ENCODE measurements at places on chromosomes 16 and 17. TPM values are rescaled to one million over a fixed set of nuclear protein-coding genes. Genes with fewer than 3 reads are reported as not detected.

DNA sequence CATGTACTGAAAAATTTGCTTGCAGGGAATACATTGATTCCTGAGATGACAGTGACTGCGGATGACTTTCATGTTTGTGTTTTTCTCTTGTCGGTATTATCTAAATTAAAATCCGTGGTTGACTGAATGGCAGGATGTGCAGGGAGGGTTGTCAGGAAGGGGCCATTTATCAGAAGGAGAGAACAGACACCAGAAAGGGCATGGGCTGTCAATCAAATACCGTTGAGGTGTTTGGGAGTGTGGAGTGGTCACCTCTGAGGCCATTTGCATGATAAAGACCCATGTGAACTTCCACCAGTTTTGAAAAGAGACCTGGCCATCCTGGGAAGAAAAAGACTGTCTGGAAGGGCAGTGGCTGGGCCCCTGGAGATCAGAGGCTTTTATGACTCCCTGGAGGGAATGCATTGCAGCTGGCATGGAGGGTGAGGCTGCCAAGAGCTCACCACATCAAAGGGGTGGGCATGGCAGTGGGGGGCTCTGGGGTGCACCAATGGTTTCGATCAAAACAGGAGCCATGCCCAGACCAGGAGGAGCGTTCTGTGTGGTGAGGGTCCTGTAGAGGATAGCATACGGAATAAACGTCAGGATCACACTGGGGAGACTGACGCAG is 67.1 kb downstream of the CYLD start:
- no peak for DNase-seq

DNA sequence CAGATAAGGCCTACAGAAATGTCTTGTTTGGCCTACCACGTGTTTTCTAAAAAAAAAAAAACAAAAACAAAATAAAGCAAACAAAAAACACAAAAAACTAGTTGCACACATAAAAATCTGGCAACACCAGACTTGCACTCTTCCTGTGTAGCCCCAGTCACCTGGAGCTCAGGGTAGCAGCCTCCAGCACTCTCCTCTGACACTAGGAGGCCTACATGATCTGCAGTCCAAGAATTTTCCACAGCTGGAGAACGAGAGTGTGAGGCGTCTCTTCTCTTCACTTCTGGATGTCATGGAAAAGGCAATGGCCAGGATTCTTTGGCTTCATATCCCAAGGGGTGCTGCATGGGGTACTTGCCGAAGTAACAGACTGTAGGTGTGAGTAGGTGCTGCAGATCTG is 310.2 kb upstream of the SALL1 start:
- DNase-seq = no peak

LRRC37A gene
- 3.3 TPM for total RNA-seq

DNA sequence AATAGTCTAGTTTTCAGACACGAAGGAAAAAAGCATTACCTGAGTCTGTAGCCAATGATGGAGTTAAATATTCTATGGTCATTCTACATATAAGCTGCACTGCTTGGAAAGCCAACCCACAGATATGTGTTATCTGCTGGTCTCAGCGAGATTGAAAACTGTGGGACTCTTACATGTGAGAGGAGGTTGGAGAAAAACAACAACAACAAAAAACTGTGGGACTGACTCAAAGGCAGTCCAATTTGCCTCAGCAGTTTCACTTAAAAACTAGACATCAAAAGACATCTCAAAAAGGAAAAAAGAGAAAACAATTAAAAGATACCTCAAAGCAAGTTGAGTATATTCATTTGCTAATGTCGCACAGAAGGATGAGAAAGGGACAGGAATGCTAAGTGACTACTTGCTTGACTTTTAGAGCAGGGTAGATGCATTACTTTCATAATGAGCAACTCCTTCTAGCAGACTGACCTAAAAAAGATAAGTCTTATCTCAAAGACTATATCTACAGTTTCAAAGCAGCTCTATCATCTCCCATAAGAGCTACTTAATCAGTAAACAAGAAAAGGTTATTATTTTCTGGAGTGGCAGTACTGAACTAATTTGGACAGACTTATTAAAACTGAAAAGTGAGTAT is 35.5 kb upstream of the ITGA2B start:
- no peak for DNase-seq

TSPAN10 gene
- 0.48 TPM for total RNA-seq

DNA sequence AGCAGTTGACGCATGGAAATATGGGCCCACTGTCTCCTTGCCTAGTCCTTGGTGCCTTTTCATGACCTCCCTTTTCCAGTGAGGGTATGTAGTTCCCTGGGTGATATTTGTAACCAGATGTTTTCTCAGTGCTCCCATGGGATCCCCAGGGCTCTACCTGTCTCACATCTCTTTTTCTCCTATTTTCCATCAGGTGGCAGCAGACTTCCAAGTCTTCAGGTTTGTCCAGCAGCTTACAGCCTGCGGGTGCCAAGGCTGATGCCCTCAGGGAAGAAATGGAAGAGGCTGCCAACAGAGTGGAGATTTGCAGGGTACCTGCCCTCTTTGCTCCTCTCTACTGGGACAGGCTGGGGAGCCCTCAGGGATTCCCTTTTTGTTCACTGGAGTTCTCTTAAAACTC is 89.1 kb downstream of the ELAC2 start:
- DNase-seq = peak; percentile 40

DNA sequence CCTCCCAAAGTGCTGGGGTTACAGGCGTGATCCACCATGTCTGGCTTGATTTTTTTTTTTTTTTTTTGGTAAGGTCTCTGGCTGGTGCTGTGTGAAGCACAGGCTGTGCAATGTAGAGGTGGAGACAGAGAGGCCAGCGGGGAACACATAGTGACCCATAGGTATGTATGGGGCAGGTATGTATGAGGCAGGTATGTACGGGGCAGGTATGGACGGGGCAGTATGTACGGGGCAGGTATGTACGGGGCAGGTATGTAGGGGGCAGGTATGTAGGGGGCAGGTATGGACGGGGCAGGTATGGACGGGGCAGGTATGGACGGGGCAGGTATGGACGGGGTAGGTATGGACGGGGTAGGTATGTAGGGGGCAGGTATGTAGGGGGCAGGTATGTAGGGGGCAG is 5.0 kb downstream of the RPL3L start:
- DNase-seq = no peak

DNA sequence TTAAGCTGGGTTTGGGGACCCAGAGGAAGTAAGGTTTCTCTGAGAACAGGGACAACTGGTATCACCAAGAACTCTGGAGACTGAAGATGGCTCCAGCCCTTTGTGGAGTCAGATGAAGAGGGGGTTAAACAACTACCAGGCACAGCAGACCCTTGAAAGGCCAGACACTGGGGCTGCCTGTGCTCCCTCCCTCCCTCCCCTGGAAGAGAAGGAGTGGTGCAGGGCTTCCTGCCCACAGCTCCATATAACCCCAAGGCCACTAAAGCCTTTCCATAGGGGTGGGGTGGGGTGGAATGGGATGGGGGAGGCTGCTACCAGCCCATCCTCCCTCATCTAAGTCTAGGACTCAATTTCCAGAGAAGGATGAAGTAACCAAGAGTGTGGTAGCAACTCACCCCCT is 66.7 kb downstream of the CCDC182 start:
- peak; percentile 58 for DNase-seq

- no peak for DNase-seq
Measured at GRCh38 chr17:32927201-32927723, 691 bp upstream of the TMEM98 start.

DNA sequence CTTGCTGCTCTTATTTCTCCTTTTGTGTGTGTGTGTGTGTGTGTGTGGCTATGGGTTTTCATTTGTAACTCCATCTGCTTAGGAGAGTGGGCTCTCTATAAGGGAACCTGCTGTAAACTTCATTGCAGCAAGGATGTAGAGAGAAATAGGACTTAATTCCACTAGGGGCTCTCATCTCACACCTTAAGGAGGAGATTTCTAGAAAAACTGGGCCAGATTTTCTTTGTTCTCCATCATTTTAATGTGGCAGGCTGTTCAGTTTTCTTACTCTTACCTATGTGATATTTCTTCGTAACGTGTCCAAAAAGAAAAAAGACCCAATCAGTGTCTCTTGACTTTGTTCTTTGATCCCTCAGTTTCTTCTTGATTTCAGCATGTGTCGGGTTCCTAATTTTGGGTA is 4.5 kb upstream of the CASC3 start:
- DNase-seq = no peak

DNA sequence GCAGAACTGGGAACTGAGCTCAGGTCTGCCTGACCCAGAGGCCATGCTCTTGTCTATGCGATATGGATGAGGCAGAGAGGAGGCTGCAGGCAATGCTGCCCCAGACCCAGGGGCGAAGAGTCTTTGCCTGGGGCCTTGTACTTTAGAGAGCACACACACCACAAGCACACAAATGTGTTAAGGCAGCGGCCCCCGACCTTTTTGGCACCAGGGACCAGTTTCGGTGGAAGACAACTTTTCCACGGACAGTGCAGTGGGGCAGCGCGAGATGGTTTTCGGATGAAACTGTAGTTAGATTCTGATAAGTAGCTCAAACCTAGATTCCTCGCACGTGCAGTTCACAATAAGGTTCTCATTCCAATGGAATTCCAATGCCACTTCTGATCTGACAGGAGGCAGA is 6.7 kb downstream of the MT4 start:
- no peak for DNase-seq

DNA sequence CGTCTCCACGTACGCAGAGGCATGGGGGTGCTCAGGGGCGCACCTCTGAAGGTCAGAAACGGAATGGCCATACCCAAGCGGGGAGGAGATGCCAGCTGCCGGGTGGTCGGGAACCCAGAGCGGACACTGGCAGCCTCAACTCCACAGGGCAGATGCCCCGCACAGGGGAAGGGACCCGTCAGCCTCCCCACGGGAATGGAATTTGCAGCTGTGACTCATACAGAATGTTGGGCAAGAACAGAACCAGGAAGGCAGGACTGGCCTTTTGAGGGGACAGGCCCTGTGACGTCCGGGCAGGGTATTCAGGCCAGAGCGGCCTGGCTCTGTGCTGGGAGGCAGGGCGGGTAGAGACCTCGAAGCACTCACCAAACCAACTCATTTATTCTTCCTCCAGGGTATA is 7.5 kb downstream of the TK1 start:
- no peak for DNase-seq

SLC2A4 gene
- 3.8 TPM for total RNA-seq

CCL4L2 gene
- not detected for total RNA-seq

- peak; percentile 39 for DNase-seq
Measured at GRCh38 chr17:17492085-17492484, 4.1 kb downstream of the RASD1 start.

EVI2A gene
- total RNA-seq = not detected

DNA sequence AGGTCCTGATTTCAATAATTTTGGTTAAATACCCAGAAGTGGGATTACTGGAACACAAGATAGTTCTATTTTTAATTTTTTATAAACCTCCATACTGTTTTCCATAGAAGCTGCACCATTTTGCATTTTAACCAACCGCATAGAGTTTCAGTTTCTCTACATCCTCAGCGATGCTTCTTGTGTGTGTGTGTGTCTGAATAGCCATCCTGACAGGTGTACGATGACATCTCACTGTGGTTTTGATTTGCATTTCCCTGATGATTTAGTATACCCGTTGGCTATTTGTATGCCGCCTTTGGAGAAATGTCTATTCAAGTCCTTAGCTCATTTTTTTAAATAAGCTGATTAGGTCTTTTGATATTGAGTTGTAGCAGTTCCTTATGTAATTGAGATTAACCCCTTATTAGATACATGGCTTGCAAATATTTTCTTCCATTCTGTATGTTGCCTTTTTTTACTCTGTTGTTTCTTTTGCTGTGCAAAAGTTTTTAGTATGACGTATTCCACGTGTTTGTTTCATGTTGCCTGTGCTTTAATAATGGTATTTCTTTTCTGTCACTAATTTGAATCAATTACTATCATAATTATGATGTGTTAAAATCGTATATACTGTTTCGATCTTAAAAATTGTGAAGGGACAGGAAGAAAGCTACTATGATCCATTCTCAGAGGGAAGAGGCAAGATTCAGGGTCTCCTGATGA is 227.2 kb upstream of the MON1B start:
- no peak for DNase-seq

DNA sequence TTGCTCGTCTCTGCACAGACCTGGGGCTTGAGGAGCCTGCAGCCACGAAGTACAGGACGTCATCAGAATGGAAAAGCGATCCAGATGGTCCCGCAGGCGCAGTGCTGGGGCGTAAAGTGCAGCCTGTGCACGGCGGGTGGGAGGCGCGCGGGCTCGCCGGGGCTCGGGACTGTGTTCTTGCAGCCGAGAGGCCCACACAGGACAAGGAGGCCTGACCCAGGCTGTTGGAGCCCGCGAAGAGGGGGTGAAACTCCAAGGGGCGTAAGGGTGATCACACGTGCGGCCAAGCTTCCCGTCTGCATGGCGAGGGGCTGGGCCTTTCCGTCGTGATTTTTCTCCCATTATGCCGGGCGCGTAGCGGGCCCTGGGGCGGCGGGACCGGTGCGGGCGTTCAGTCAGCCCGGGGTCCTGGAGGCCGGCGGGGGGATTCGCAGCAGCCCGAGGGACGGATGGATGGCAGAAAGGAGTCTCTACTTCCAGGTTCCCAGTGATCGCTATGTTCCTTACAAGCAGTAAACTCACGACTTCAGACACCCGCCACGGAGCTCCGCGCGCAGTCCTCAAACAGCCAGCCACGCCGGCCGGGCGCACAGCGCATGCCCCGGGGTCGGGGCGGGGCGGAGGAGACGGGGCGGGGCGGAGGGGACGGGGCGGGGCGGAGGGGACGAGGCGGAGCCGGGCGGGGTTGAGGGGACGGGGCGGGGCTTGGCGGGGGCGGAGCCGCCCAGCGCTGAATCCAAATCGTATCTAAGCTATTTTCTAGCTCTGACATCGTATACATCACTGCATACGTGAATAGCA is 141.0 kb upstream of the KCNJ18 start:
- DNase-seq = peak; percentile 90

DNA sequence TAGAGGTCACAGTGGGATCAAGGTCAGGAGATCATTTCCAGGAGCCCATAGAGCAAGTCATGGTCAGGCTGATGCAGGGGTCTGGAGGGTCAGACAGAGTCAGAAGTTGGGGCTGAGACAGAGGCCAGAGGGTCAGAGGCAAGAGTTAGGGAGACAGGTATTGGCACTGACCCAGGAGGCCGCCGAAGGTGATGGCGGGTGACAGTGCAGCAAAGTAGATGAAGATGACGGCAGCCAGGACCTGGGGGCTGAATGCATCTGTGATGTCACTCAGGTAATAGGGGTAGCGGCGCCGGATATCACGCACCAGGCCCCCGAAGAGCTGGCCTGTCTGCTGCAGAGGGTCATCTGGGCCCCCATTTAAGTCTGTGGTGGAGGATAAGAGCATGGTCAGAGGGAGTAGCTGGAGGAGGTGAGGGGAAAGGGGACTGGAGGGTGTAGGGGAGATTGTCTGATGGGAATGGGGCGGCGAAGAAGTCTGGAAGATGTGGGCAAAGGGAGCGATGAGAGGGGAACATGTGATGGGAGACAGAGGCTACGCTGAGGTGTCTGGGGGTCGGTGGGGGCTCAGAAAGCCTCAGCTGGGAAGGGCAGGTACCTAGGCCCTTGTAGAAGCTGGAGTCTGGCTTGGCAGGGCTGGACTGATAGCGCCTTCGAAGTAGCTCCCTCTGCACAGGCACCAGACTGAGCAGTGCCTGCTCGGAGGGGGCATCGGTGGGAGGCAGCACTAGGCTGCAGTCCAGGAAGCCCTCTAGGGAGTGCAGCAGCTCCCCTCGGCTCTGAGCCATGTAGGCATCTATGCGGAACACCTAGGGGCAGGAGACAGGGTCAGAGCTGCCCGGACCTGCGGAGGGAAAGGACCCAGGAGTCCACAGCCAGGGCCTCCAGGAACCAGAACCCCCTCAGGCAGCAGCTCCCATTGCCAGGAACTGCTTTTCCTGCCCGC is 9.8 kb downstream of the SLC4A1 start:
- peak; percentile 35 for DNase-seq
